Cerebellar nuclear complex (tissue), 1 donor: ENCODE measurements at places on chromosomes 11 and 22.

DNA sequence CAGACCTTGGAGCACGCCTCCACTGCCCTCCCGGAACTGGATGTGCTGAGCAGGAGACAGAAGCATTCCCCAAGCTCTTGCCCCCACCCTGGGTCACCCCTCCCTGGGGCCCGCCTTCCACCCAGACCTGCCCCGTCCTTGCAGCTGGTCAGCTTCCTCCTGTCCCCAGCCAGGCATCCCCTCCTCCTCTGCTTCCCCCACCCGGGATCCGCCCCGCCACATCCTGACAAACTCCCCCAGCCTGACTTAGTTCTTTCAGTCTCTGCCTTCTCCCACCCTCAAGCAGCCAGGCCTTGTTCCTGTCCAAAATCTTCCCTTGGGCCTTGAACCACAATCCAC is 1.1 kb upstream of the PLXNB2 start:
- DNase-seq = no peak

- no peak for DNase-seq
These were observed 150.0 kb downstream of the OPCML start for GRCh38 chr11:133382131-133382812.

GRCh38 chr11:102256251-102256650 is 61.0 kb upstream of the BIRC3 start:
- no peak for DNase-seq

- DNase-seq = no peak
These were observed 17.2 kb downstream of the DLAT start for GRCh38 chr11:112042161-112042960.

GRCh38 chr22:33832558-33833151 is 87.6 kb downstream of the LARGE1 start:
- no peak for DNase-seq
